ENCODE measurements at places on chromosomes 12 and 14.

GRCh38 chr14:36975834-36976233, 196.6 kb downstream of the SLC25A21 start:
- H3K4me3 ChIP-seq, result no peak overlapping the region
- H3K4me1 ChIP-seq, result no peaks in the 10 kb centered on the region
- H3K36me3 ChIP-seq, result no peaks in the 10 kb centered on the region
- DNase-seq, result no peak
- no peak overlapping the region for H3K27ac ChIP-seq
- no peaks in the 10 kb centered on the region for H3K27me3 ChIP-seq

- no peaks in the 10 kb centered on the region for H3K36me3 ChIP-seq
- H3K27me3 ChIP-seq, result no peaks in the 10 kb centered on the region
- H3K4me1 ChIP-seq, result peaks cover 89% of the 10 kb centered on the region
- DNase-seq, result no peak
- H3K4me3 ChIP-seq, result no peak overlapping the region
These were observed 42.7 kb downstream of the SUSD6 start for GRCh38 chr14:69654116-69654515.

GRCh38 chr12:104452087-104452486, 4.7 kb upstream of the CHST11 start:
- peaks cover 4% of the 10 kb centered on the region for H3K4me1 ChIP-seq
- no peak overlapping the region for H3K27ac ChIP-seq
- H3K4me3 ChIP-seq, result no peak overlapping the region
- no peaks in the 10 kb centered on the region for H3K36me3 ChIP-seq

DNA sequence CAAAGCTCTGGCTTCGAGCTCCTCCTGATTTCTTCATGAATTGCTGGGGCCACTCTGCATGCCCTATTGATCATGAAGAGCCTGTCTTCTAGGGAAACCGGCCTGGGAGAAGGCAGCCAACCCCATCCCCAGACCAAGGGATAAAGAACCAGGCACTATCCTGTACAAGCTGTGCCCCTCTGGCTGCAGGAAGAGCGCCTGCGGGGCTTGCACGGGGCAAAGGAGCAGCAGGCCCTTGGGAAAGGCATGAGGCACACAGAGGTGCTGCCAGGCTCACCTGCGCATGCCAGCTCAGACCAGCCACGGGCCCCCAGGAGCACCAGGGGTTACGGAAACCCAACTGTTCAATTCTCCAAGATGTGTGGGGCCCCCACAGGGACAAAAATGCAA, 2.1 kb downstream of the ITPK1 start:
- peak; percentile 34 for DNase-seq
- H3K4me1 ChIP-seq, result peaks cover 32% of the 10 kb centered on the region
- no peaks in the 10 kb centered on the region for H3K27me3 ChIP-seq
- peak overlapping the region; percentile 13 for H3K27ac ChIP-seq

DNA sequence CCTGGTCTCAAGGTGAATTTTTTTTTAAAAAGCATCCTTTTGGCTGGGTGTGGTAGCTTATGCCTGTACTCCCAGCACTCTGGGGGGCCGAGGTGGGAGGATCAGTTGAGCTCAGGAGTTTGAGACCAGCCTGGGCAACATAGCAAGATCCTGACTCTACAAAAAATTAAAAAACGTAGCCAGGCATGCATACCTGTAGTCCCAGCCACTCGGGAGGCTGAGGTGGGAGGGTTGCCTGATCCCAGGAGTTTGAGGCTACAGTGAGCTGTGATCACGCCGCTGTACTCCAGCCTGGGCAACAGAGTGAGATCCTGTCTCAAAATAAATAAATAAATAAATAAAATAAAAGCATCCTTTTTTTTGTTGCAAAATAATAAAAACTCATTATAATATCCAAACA, 12.4 kb downstream of the TSPAN9 start:
- H3K4me3 ChIP-seq, result no peak overlapping the region
- H3K27me3 ChIP-seq, result no peaks in the 10 kb centered on the region
- H3K36me3 ChIP-seq, result no peaks in the 10 kb centered on the region
- H3K27ac ChIP-seq, result no peak overlapping the region
- H3K4me1 ChIP-seq, result peaks cover 8% of the 10 kb centered on the region
- DNase-seq, result no peak

DNA sequence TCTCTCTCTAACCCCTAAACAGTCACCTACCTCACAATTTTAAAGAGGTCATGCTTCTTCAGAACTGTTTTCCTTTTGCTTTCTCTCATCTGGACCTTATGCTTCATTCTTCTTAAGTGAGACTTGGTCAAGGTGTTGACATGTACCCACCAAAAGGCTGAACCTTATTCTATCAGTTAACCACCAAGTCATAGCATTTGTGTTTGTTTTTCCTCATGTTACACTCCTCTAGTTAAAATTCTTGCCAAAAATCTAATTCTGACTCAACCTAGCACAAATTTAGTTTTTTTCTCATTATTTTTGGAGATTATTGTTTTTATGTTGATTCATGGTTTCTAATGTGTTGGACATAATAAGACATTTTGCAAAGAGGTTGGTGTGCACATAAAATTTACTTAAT, 578.6 kb downstream of the SLC16A7 start:
- H3K36me3 ChIP-seq, result no peaks in the 10 kb centered on the region
- H3K4me1 ChIP-seq, result no peaks in the 10 kb centered on the region
- H3K27me3 ChIP-seq, result no peaks in the 10 kb centered on the region
- DNase-seq, result no peak
- H3K4me3 ChIP-seq, result no peak overlapping the region
- H3K27ac ChIP-seq, result no peak overlapping the region

- no peak overlapping the region for H3K4me3 ChIP-seq
- no peaks in the 10 kb centered on the region for H3K36me3 ChIP-seq
- no peaks in the 10 kb centered on the region for H3K4me1 ChIP-seq
These were observed 614.8 kb downstream of the DIO2 start for GRCh38 chr14:79596551-79596950.

GRCh38 chr12:13537623-13538022, 341.1 kb downstream of the EMP1 start:
- no peaks in the 10 kb centered on the region for H3K27me3 ChIP-seq
- H3K4me1 ChIP-seq, result peaks cover 4% of the 10 kb centered on the region
- no peak overlapping the region for H3K4me3 ChIP-seq
- DNase-seq, result no peak

GRCh38 chr12:14959916-14960496, 1.4 kb downstream of the ARHGDIB start:
- no peak for DNase-seq
- no peaks in the 10 kb centered on the region for H3K27me3 ChIP-seq

GRCh38 chr12:78671295-78671694, 193.3 kb upstream of the SYT1 start:
- H3K4me3 ChIP-seq, result no peak overlapping the region
- H3K36me3 ChIP-seq, result no peaks in the 10 kb centered on the region
- no peaks in the 10 kb centered on the region for H3K4me1 ChIP-seq
- no peak overlapping the region for H3K27ac ChIP-seq

DNA sequence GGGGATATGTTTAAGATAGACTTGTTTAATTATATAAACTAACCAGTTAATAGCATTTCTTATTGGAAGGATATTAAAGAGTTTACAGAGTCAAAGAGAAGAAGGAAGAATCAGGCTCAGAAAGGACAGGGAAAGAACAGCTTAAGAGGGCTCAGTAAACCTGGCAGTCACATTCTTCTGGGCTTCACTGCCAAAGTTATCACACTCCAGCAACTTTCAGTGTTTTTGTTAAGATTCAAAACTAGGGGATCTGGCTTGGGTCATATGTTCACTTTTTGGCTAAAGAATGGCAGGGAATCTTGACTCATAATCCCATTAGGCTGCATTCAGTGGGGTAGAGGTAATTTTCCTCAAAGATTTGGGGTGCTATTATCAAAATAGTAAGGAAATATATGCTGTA, 312.3 kb downstream of the RAD51B start:
- peak; percentile 60 for DNase-seq
- peak overlapping the region; percentile 50 for H3K27ac ChIP-seq
- H3K36me3 ChIP-seq, result no peaks in the 10 kb centered on the region

DNA sequence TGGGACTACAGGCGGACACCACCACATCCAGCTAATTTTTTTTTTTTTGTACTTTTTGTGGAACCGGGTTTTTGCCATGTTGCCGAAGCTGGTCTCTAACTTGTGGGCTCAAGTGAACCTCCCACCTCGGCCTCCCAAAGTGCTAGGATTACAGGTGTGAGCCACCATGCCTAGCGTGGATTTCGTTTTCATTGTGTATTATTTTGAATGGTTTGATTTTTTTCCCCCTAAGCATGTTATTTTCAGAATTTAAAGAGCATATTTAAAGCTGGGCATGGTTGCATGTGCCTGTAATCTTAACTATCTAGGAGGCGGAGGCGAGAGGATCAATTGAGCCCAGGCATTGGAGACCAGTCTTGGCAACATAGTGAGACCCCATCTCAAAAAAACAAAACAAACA, 13.1 kb downstream of the TMEM63C start:
- no peak for DNase-seq
- H3K27ac ChIP-seq, result no peak overlapping the region
- no peak overlapping the region for H3K4me3 ChIP-seq

DNA sequence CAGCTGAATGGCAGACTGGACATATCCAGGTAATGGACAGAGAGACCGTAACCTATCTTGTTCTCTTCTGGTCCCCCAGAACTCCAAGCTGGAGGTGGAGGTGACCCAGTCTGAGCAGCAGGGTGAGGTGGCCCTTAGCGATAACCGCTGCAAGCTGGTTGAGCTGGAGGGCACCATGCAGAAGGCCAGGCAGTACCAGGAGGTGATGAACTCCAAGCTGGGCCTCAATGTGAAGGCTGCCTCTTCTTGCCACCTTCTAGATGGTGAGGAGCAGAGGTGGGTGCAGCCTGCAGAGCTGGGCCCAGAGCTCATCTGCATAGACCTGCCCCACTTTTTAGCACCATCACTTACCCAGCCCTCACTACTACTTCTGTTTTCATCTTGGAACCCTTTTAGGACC, 7.2 kb upstream of the KRT86 start:
- H3K4me3 ChIP-seq, result no peak overlapping the region
- DNase-seq, result no peak

GRCh38 chr12:65798918-65799317, 25.4 kb upstream of the HMGA2 start:
- no peak for DNase-seq
- no peaks in the 10 kb centered on the region for H3K27me3 ChIP-seq
- no peak overlapping the region for H3K27ac ChIP-seq

GRCh38 chr12:92722897-92723296, 20.1 kb downstream of the PLEKHG7 start:
- H3K4me1 ChIP-seq, result no peaks in the 10 kb centered on the region
- no peaks in the 10 kb centered on the region for H3K36me3 ChIP-seq
- H3K27ac ChIP-seq, result no peak overlapping the region
- H3K4me3 ChIP-seq, result no peak overlapping the region
- no peak for DNase-seq

- peak overlapping the region; percentile 39 for H3K27ac ChIP-seq
- no peak overlapping the region for H3K4me3 ChIP-seq
- DNase-seq, result no peak
- H3K4me1 ChIP-seq, result peaks cover 3% of the 10 kb centered on the region
These were observed 166.7 kb upstream of the E2F7 start for GRCh38 chr12:77232045-77232444.

- no peak for DNase-seq
- H3K27ac ChIP-seq, result peak overlapping the region; percentile 94
- no peaks in the 10 kb centered on the region for H3K36me3 ChIP-seq
- peaks cover 92% of the 10 kb centered on the region for H3K4me1 ChIP-seq
- no peaks in the 10 kb centered on the region for H3K27me3 ChIP-seq
These were observed 227.8 kb downstream of the ZFP36L1 start for GRCh38 chr14:68564826-68565759.

DNA sequence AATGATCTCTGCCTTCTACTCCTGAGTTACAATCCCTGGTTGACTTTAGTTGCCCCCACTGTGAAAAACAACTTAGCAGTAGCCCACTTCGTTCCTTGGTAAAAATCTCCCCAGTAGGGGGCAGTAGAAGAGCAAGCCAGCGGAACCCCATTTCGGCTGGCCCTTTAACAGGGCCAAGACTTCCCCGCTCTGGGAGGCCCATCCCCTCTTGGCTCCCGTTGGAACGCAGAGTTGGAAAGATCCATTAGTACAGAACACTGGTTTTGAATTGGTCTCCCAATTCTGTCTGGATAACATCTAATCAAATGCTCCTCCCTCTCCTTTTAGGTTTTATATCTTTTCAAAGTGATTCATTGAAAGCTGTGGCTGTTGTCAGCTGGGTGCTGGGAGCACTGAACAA, 1133.3 kb downstream of the BCL11B start:
- H3K4me3 ChIP-seq, result no peak overlapping the region
- no peaks in the 10 kb centered on the region for H3K27me3 ChIP-seq
- peak; percentile 44 for DNase-seq
- H3K27ac ChIP-seq, result no peak overlapping the region
- no peaks in the 10 kb centered on the region for H3K36me3 ChIP-seq

- H3K27ac ChIP-seq, result no peak overlapping the region
- H3K27me3 ChIP-seq, result no peaks in the 10 kb centered on the region
- no peak for DNase-seq
- H3K4me1 ChIP-seq, result no peaks in the 10 kb centered on the region
- H3K4me3 ChIP-seq, result no peak overlapping the region
These were observed 56.1 kb upstream of the TCL1A start for GRCh38 chr14:95769976-95770375.

DNA sequence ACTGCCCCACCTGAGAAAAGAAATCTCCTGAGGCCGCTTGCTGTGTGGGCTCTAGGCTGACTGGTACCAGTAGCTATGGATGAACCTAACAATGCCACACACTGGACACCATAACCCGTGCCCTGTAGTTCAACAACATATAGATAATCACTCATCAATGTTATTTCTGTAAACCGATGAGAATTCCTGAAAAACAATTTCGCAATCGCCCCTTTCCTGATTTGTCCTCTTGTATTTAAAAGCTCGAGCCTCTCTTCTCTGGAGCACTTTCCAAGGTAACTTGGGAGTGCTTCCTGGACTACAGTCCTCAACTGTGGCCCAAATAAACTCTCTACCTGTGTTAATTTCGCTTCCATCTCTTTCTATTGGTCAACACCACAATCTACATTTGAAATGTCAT, 26.1 kb upstream of the PPP2R5C start:
- H3K36me3 ChIP-seq, result no peaks in the 10 kb centered on the region
- peaks cover 18% of the 10 kb centered on the region for H3K4me1 ChIP-seq
- DNase-seq, result no peak
- no peak overlapping the region for H3K4me3 ChIP-seq

DNA sequence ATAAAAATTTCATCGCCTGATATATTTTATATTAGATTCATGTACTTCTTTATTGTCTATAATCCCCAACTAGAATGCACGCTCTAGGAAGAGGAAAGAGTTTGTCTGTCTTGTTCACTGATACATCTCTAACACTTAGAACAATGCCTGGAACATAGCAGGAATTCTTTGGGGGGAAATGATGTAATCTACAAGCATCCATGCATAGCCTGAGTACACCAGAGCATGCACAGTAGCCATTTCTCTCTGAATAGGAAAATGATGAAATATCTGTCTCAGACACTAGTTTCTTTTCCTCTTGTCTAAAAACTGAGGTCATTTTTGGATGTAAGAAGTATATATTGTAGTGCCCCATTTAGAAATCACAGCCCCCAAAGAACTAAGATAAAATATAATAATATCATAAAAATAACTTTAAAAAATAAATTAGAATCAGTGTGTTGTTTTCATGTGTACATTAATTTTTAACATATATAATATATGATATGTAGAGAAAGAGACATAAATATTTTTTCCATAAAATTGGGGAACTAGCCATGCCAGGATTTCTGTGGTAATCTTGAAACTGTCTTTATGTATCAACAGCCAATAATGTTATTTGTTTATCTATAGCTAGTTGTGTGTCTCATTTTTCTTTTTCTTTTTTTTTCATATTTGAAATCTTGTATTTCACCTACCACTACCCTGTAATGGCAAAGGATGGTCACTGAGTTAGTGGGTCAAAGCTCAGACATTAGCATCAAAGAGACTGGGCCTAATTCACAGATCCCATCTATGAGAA, 155.6 kb upstream of the TMCC3 start:
- no peaks in the 10 kb centered on the region for H3K27me3 ChIP-seq
- H3K4me1 ChIP-seq, result peaks cover 14% of the 10 kb centered on the region
- no peak overlapping the region for H3K4me3 ChIP-seq
